Activated CD8-positive, alpha-beta memory T cell treated with anti-CD3 and anti-CD28 coated beads, Interleukin-2, amount 10 ng/mL, durations not matched to agents 7 days and 5 days (primary cell): ENCODE measurements at places on chromosomes 3 and 15. TPM values are rescaled to one million over a fixed set of nuclear protein-coding genes. Genes with fewer than 3 reads are reported as not detected.

SMAD3 gene
- 88.0 TPM for total RNA-seq

ITIH3 gene
- not detected for total RNA-seq

ATP10A gene
- 36.7 TPM for total RNA-seq

FEZF2 gene
- not detected for total RNA-seq

SLC24A5 gene
- not detected for total RNA-seq

IMPG2 gene
- 0.23 TPM for total RNA-seq

FETUB gene
- not detected for total RNA-seq

FGD5 gene
- not detected for total RNA-seq

DZIP1L gene
- total RNA-seq: 0.56 TPM

GOLGA8Q gene
- total RNA-seq: 6.2 TPM

ZNF774 gene
- 1.6 TPM for total RNA-seq

EIF1B gene
- total RNA-seq: 41.5 TPM

TMEM266 gene
- not detected for total RNA-seq

PLA2G4E gene
- not detected for total RNA-seq

TGM4 gene
- total RNA-seq: not detected

PROS1 gene
- total RNA-seq: 0.84 TPM

SPTSSB gene
- total RNA-seq: not detected

CX3CR1 gene
- total RNA-seq: 3.7 TPM

LRRIQ4 gene
- total RNA-seq: 0.35 TPM

THBS1 gene
- total RNA-seq: 1.4 TPM

PLSCR5 gene
- total RNA-seq: not detected

ITIH1 gene
- not detected for total RNA-seq

SCN11A gene
- total RNA-seq: 0.05 TPM

CCR8 gene
- 3.7 TPM for total RNA-seq

CTDSPL gene
- 4.7 TPM for total RNA-seq
